ENCODE measurements at places on chromosomes 6 and 20. TPM values are rescaled to one million over a fixed set of nuclear protein-coding genes. Genes with fewer than 3 reads are reported as not detected.

The F13A1 gene
- total RNA-seq: not detected

The SLC22A1 gene
- 1.5 TPM for total RNA-seq

The BIRC7 gene
- 0.74 TPM for total RNA-seq

The GRM1 gene
- total RNA-seq: not detected

The BCAS1 gene
- total RNA-seq: not detected

The MDFI gene
- not detected for total RNA-seq

The MAS1L gene
- not detected for total RNA-seq

The MRAP2 gene
- total RNA-seq: not detected

The PBOV1 gene
- not detected for total RNA-seq

The OLIG3 gene
- 0.35 TPM for total RNA-seq

The C20orf204 gene
- 28.6 TPM for total RNA-seq

The SLC22A2 gene
- total RNA-seq: not detected

The TEAD3 gene
- 1.9 TPM for total RNA-seq

The TCP1 gene
- 267 TPM for total RNA-seq

All from activated T-cell treated with anti-CD3 and anti-CD28 coated beads, Interleukin-2, amount 50 U/mL, for 72 hours (primary cell).